Stimulated activated CD8-positive, alpha-beta memory T cell treated with anti-CD3 and anti-CD28 coated beads, Interleukin-4, amount 100 ng/mL, for 24 hours (primary cell): ENCODE measurements at places on chromosomes 16 and 17.

DNA sequence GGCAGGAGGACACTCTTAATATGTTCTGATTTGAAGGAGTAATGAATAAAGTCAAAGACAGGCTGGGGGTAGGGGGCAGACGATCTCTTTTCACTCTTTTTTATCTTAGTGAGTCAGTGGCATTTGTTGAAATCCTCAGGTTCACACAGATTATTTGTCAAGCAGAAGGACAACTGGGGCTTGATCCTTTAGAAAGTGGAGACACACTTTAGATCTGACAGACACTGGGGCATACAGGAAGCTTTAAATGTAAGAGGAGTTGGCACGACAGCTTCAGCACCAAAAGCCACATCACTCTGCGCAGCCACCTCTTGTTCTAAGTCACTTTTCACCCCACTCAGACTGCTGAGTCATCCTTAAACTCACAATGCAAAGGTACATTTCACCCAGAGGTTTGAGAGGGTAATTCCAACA lies 121.5 kb downstream of the STXBP4 start:
- no peak for DNase-seq

DNA sequence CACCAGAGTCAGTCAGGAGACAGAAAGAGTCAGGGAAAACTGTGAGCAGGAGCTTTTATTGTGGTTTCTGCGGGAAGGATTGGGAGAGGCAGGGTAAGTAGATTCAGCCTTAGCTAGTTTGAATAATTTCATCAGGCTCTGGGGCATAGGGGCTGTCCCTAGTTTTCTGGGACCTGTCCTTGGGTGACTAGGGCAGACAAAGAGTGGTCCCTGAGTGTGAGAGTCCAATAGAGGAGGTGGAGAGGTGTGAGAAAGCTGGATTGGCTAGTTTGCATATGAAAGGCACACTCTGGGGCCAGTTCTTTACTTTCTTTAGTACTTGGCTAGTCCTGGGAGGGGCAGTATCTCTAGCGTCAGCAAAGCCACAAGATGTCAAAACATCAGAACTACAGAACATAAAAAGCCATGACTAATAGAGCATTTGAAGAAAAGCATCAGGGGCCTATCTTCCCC lies 255.6 kb downstream of the HS3ST3A1 start:
- no peak for DNase-seq

- no peak for DNase-seq
These were observed 19.4 kb upstream of the ATP5MC1 start for GRCh38 chr17:48873209-48873608.

GRCh38 chr17:8019166-8019565 lies 16.8 kb downstream of the GUCY2D start:
- DNase-seq, result no peak

DNA sequence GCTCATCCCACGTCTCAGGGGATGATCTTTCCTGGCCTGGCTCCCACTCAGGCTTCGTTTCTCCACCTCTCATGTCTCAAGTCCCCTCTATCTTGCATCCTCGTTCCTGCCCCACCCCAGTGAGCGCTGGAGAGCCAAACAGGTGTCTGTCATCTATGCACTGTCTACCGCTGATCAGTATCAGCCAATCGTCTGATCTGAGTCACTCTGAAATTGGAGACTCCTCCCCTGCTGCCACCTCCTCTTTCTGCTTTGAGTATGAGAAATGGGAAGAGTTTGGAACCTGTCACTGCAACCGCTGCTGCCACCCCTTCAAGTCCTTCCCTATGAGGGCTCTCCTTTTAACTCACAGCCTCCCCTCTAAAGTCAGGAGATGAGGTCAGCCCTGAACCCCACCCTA lies 28.0 kb downstream of the FZD2 start:
- DNase-seq, result no peak

GRCh38 chr16:56911771-56912571 lies 20.0 kb upstream of the HERPUD1 start:
- DNase-seq, result no peak

GRCh38 chr17:1294157-1294717 lies 14.8 kb downstream of the TRARG1 start:
- DNase-seq, result peak; percentile 58

GRCh38 chr16:21260870-21261791 lies 17.0 kb downstream of the CRYM start:
- no peak for DNase-seq

GRCh38 chr17:61284174-61284573 lies 115.5 kb upstream of the TBX2 start:
- no peak for DNase-seq

GRCh38 chr17:20098314-20098713 lies 89.2 kb downstream of the SPECC1 start:
- DNase-seq, result no peak

DNA sequence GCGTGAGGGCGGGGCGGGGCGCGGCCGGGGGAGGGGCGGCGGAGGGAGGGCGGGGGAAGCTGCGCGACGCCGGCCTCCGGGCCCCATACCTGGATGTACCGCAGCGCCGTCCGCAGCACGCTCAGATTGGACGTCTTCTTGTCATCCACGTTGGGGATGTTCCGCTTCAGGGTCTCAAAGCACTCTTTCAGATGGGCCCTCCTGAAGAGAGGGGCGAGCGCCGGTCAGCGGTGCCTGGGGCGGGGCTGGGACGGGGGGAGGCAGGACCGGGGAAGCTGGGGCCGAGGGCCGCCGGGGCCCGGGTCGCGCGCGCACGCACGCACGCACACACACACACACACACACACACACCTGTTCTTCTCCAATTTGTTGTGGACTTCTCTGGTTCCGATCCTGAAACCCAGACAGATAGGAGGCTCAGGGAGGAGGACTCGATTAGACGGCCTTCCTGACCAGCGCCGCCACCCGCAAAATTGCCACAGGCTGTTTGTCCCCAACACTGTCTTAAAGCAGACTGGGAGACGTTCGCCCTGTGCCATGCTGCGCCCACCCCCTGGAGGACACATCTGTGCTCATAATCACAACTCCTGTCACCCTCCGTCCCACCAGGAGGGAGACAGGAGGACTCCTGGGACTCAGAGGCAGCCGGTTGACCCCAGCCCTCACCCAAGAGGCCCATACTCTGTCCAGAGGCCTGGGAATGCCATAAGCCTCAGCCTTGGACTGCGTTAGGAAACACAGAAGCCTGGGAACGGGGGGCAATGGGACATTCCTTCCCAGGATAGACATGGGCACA lies 6.7 kb downstream of the MNT start:
- DNase-seq, result no peak

DNA sequence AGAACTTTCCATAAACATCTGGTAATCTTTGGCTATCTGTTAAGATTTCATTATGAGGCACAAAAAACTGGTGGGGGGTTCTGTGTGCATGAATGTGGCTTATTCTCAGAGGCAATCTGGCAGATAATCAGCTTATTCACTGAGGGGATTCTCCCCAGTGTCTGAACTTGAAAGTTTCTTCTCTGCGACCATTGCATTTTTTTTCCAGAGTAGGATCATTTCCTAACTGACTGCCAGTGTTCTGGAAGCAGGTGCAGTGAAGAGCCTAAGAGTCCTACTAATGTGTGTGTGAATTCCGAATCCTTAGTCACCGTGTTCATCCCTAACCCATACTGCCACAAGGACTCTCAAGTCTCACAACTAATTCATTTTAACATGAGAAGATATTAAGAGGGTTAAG lies 64.9 kb upstream of the LRRC37A3 start:
- no peak for DNase-seq

DNA sequence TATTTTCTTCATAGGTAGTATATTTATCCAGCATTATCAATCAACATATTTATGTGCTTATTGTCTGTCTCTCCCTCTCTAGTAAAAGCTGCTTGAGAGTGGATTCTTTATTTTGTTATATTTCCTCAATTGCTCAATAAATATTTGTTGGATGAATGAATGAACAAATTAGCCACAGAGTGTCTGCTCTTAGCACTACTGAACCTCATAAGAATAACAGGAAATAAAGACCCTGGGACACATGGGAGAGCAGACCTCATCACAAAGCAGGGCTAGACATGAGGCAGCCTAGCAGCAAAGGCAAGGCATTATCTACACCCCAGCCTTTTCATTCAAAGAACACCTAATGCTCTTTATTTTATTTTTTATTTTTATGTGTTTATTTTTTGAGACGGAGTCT lies 34.9 kb upstream of the TANC2 start:
- no peak for DNase-seq

DNA sequence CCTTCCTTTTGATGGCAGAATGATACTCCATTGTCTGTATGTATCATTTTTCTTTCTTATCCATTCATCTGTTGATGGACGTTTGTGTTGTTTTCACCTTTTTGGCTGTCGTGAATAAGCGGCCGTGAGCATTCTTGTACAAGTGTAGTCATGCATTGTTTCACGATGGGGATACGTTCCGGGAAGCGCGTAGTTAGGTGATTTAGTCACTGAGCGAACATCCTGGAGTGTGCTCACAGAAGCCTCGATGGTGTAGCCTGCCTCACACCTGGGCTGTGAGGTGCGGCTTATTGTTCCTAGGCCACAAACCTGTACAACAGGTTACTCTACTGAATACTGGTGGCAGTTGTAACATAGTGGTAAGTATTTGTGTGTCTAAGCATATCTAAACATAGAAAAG lies 136.5 kb downstream of the CMIP start:
- no peak for DNase-seq

GRCh38 chr16:87201790-87202189 lies 115.4 kb downstream of the C16orf95 start:
- DNase-seq, result no peak

- DNase-seq, result no peak
These were observed 3.4 kb downstream of the MAPK8IP3 start for GRCh38 chr16:1709356-1709755.

GRCh38 chr17:55842405-55843158 lies 91.7 kb downstream of the PCTP start:
- DNase-seq, result no peak

GRCh38 chr16:87790292-87791100 lies 24.7 kb upstream of the KLHDC4 start:
- no peak for DNase-seq

DNA sequence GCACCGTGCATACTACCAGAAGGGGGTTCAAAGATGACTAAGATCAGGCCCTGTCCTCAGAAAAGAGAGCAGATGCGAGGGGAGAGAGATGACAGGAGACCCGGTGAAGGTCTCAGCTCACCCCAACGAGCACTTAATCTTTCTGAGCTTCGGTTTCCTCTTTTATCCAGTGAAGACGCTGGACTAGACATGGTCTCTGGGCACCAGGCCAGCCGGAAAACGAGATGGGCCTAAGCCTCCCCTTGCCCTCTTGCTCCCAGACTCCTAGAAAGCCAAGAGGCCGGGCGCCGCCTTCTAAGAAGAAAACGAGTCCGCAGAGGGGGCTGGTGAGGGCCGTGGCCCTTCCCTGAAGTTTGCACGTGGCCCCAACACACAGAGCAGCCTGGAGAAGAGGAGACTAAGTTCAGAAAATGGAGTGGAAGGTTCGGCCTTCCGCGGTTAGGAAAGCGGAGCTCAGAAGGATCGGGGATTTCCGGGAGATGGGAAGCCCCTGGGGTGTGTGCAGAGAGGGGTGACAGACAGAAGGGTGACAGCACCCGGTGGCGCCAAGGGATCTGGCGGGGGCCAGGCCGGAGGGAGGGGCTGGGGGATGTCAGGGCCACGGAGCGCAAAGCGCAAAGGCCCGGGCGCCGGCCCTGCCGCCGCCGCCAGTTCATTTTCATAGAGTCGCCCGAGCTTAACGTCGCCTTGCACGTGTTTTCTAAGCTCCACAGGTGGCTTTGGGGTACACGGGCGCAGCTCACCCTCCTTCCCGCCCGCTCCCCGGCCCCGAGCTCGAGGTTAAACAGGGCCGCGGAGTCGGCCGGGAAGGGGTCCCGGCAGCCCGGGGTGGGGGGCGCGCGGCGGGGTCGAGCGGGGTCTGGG lies 42.1 kb upstream of the BHLHA9 start:
- no peak for DNase-seq
